Upper lobe of right lung (tissue), 1 donor: ENCODE measurements at places on chromosomes 3 and 15. TPM values are rescaled to one million over a fixed set of nuclear protein-coding genes. Genes with fewer than 3 reads are reported as not detected.

FOXL2 gene
- not detected for total RNA-seq

RHCG gene
- not detected for total RNA-seq

ARNT2 gene
- 12.9 TPM for total RNA-seq

SMCO1 gene
- not detected for total RNA-seq

- DNase-seq: no peak
Observed at GRCh38 chr3:167030082-167030725, 349.9 kb downstream of the ZBBX start.

- DNase-seq: no peak
Observed at GRCh38 chr3:38811822-38812221, 4.2 kb downstream of the SCN10A start.

DNA sequence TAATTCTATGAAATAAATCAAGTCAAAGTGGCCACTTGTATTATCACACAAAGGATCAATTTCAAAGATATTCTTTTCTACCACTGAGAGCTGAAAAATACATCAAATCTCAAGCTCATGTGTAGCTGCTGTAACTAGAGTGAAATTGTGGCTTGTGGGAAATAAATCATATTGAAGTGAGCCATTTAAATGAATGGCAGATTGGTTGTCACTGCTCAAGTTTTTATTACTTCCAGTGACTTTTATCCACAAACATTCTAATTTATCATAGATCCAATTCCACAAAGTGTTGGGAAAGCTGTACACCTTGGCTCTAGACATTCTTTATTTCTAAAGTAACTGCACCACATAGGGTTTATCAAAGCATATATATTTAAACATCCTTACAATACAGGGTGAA, 285.4 kb downstream of the CNTN3 start:
- no peak for DNase-seq

DNA sequence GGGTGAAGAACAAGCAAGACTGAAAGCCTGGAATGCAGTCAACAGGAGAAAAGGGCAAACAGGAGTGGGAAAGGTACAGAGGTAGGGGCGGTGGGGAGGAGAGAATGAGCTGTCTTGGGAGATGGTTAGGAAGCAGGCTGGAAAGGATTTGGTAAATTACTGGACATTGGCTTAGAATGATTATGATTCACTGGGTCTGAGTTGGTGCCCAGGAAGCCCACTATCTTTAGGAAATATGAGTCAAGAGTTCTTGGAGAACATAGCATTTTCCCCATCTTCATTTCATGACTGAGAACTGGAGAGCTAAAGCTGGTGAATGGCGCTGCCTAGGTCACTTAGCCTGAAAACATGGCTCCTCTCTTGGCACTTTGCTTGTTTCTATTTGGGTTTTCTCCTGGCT, 74.7 kb upstream of the C3orf80 start:
- DNase-seq: no peak

- DNase-seq: no peak
Observed at GRCh38 chr15:36831904-36832287, 252.5 kb downstream of the CDIN1 start.

- no peak for DNase-seq
Observed at GRCh38 chr3:45964139-45964538, 20.9 kb downstream of the CXCR6 start.

DNA sequence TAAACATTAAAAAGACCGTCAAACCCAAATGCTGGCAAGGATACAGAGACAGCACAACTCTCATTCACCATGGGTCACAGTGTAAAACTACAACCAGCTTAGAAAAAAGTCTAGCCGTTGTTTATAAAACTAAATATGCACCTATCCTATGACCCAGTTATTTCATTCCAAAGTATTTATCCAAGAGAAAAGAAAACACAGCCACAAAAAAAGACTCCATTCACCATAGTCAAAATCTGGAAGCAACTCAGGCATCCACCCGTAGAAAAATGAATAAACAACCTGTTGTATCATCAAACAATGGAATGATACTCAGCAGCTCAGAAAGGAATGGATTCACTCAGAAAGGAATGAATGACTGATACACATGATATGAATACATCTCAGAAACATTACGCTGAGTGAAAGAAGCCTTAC, 28.6 kb downstream of the PLD1 start:
- no peak for DNase-seq

GRCh38 chr3:169564883-169565282, 98.6 kb downstream of the MECOM start:
- no peak for DNase-seq

DNA sequence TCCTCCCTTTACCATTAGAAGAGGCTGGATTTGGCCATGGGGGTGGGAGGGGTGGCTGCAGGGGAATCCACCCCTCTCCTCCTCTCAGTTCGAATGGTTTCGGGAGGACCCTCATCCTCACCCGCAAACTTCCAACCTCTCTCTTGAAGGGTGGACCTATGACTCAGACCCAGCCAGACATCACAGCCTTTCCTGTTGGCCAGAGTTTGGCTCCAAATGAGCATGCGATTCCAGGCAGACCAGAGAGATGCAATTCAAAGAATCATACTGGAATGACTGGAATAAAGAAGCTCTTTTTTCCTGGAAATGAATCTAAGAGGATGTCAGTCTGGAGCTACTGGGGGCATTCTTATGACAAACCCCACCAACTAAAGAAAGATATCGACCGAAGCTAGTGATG, 516.7 kb upstream of the MDFIC2 start:
- DNase-seq: no peak
